ENCODE measurements at places on chromosomes 6 and 20.

- DNase-seq = no peak
Observed at GRCh38 chr6:132651062-132651461, 7.9 kb downstream of the TAAR1 start.

- DNase-seq = no peak
Observed at GRCh38 chr20:5146099-5146668, 19.4 kb downstream of the CDS2 start.

DNA sequence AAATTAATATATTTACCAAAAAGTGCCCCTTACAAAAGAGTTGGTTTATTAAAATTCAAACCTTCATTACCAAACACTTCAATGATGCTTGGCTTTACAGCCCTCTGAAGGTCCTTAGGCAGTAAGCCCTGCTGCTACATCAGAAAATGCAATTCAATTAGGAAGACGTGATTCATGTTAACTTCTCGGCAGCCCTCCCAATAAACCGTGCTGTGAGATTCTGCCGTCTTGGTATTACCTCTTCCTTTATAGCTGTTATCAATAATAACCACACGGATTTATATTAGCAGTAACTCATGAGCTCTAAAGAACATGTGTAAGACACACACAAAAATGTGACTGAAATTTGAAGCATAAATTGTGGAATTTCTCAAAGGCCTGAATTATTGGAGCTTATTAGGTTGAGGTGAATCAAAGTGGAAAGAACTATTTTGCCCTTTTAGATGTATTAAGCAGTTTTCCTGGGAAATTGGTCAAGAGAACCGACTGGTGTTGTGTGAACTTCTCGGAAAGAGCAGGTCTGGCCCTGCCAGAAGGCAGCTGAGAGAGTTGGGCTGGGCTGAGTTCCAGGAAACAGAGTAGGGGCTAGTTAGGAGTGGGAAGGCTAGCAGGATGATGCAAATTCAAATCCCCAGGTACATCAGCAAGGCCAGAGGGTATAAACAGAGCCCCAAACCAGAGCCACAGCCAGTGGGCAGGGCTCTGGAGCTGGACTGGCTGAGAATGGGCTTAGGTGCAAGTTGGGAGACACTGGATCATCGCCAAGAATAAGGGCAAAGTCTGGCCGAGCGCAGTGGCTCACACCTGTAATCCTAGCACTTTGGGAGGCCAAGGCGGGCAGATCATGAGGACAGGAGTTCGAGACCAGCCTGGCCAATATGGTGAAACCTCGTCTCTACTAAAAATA is 33.1 kb downstream of the FGD2 start:
- no peak for DNase-seq

DNA sequence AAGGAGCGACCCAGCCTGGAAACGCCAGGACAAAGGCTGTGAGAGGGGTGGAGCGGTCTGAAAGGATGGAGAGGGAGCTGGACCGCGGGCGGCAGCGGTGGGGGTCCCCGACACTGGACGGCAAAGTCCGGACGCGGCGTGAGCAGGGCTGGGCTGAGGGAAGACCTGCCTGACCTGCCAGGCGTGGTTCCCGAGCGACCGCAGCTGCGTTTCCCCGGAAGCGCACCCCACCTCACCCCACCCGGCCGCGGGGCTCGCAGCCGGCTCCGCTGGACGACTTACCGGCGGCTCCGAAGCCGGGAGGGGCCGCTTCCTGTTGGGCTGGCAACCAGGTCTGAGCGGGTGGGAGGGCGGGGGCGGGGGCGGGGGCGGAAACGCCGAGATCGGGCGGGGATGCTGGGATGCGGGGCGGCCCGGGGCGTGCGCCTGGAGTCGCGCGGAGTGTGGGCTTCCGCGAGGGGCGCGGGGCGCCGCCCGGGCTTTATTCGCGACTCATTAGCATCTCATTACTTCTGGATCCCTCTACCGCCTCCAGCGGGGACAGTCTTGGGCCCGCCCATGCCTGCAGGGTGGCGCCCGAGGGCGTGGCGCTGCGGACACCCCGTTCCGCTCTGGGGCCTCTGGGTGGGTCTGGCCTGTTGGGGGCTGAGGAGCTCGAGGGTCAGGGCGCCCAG is at the start of gene MICAL1:
TSS of gene MICAL1 (minus strand) at position 336 of the 674 bp plus-strand sequence. CDS start 1,576 bp downstream, outside the sequence.
- peak; percentile 68 for DNase-seq

DNA sequence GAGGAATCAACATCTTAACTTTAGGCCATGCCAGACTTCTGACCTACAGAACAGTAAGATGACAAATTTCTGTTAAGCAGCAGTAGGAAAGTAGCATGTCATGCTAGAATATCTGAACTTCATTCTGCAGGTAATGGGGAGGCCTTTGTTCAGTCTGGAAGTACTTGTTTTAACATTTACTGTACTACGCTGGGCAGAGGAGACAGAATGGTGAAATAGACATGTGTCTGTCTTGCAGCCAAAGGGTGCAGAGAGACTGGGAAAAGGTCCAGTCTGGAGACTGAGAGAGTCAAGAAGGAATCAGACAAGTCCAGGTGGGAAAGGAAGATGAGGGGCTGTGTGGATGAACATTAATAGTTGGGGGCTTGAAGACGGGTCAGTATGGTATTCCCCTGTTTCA is 17.5 kb upstream of the ZBTB2 start:
- DNase-seq = no peak

DNA sequence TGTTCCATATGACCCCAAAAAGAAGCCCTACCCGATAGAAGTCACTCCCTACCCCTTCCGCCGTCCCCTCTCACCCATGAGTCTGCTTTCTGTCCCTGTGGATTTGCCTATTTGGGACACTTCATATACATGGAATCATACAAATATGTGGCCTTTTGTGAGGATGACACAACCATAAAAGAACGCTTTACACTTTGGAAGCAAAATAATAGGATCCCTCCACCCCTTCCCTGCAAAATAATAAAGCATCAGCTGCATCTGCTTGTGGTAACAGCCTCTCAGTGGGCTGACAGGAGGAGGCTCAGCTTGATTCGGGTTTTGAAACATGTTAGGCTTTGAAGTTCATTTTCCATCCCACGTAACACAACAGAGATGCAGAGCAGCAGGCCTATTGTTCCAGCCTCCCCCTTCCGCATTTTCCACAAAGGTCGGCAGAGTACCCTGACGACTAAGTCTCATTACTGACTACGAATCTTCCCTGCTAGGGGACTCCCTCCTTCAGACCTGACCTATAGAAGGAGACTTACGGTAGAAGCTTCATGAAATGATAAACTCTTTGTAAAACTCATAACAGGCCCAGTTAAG is 99.1 kb downstream of the ALDH8A1 start:
- DNase-seq = no peak

DNA sequence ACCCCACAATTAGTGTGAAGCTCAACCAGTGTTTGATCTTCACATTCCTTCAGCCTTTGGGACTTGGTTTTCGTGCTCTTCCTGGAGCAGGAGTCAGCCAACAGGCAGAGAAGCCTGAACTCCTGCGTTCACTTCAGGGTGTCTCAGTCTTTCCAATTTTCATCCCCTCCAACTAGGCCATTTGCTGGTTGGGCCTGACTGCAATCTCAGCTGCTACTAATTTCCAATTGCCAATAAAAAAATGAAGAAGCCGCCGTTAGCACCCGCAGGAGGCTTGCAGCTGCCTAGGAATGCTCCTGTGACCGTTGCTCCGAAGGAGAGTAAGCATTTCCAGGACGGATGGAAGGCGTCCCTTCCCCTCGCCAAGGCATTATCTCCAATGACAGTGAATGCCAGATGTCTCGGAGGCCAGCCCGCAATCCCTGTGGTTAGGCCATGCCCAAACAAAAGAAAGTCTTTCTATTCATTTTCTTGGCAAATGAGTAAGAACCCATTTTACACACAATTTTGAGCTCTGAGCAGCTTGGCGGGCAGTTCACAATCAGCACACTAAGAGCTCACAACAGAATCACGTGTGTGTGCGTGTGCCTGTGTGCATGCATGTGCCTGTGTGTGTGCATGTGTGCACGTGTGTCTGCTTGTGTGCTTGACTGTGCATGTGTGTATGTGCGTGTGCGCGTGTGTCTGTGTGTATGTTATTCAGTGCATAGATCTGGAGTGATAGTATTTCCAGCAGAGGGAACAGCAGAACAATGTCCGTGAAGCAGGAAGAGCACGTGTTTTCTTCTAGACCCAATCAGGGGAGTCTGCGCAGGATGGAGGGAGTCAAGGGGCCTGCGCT is 301.2 kb downstream of the SMOC2 start:
- DNase-seq = no peak

- no peak for DNase-seq
Observed at GRCh38 chr6:167499161-167499660, 174.3 kb downstream of the TTLL2 start.

- DNase-seq = no peak
Observed at GRCh38 chr20:29079769-29080690, 2177.4 kb upstream of the DEFB115 start.

DNA sequence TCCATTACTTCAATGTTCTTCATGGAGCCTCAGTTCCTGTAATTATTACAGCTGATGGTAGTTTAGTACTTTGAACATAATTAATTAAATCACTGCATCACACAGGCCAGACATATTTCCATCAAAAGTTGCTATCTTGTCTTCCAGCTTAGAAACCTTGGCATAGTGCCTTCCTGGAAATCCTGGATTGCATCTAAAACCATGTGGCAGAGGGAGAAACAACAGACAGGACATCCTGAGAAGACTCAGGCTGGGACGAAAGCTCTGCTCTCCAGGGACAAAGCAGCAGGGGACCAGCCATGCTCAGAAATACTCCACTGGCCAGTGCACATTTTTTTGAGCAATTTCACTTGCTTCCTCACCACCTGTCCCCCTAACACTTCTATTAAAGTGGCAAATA is 55.3 kb downstream of the TBX18 start:
- DNase-seq = no peak

DNA sequence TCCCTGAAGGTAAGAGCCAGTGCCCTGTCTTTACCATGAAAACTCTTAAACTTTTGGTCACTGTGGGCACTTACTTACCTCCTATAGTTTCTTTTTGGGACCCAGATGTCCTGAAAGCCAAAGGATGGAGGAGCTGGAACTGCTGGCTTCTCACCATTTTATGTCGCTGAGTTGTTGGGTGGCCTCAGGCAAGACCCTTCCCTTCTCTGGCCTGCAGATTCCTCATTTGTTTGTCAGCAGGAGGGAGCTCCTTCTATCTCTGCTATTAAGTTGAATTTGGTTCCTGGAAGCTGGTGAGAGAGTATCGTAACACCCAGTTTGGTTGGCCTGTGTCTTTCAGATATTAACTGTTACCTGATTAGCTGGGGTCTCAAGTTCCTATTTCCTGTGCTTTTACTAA is 68.2 kb upstream of the MYL9 start:
- no peak for DNase-seq

DNA sequence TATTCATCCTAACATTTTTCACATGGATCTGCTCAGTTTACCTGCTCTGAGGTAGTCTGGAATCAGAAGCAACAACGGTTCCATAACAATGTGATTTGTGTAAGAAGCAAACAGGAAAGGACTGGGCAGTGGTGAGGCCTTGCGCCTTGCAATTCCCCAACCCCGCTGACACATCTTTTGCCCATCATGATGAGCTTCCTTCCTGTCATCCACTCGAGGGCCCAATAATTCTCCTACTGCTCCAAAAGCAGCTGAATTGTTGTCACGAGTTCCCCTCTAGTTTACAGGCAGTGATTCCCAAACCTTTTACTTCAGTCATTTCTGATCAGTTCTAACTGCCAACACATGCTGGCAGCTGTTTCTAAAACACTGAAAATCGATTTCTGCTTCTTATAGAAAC is 22.9 kb downstream of the STX7 start:
- no peak for DNase-seq

GRCh38 chr6:125357515-125358256 is 55.9 kb upstream of the HDDC2 start:
- DNase-seq = no peak

GRCh38 chr6:109804020-109804419 is 112.9 kb downstream of the FIG4 start:
- no peak for DNase-seq

DNA sequence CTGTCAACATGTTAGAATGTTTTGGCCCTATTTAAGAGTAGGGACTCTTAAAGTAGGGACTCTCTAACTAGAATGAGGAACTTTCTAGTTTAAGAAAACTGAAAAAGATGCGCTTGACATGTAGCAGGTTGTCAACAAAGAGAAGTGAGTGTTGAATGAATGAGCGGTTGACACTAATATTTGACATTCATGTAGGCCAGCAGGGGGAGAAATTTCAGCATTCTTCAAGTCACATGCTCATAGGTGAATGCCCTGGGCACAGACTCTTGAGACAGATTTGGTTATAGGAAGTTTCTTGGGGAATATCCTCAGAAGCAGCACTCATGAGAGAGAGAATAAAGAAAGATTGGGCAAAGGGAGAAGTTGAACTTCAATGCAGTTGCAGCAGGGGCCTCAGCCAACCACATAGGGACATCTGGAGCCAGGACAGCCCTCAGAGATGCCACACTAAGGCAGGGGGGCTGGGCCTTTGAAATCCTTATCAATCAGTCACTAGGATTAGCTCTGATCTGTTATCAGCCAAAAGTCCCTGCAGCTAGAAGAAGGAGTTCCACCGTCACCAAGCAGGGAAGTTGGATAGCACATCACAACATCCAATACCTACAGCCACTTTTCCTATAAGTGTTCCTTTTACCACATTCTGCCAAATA is 145.1 kb upstream of the FKBP1C start:
- no peak for DNase-seq

- no peak for DNase-seq
Observed at GRCh38 chr6:12534069-12534853, 182.3 kb upstream of the PHACTR1 start.

DNA sequence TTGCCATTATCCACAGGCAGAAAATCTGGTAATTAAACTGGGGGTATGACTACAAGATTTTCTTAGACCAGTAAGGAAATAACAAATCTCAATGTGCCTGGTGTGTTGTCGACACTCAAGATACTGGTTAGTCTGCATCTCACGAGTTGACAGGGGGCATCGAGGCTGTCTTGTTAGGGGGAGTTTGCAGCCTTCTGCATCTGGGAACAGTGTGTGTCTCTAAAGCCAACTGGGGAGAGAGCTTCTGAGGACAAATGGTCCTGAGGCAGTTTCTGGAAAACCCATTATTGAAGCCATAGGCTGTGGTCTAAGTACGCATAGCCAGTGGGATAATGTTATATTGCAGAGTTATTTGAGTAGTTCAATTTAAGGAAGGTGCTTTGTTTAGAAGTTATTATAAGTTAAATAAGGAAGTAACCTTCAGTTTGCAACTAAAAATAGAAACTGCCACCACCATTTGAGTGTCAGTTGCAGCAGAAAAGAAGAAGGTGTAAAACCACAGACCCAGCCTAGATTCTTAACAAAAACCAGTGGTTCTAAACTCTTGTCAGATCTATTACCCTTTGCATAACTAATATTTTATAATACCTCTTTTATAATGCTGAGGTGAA is 15.4 kb upstream of the MAPK13 start:
- no peak for DNase-seq

- DNase-seq = no peak
Observed at GRCh38 chr6:79687759-79688158, 56.6 kb downstream of the SH3BGRL2 start.

GRCh38 chr20:53321596-53321995 is 272.0 kb downstream of the ZNF217 start:
- no peak for DNase-seq

DNA sequence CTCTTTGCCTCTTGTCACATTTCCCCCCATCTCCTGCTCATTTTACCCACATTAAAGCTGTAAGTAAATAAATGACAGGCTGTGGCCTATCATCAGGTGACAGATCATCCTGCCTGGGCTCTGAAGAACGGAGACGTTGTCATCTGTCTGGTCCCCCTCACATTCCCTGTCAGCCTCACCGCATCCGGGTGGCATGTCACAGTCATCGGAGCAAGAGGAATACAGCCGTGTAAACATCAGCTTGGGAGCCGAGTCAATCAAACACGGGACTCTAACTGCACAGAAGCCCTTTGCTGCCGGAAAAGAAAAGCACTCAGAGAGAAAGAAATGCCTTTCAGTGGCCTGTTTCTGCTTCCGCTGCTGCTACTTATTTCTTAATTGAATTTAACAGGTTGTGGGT is 371.9 kb upstream of the ID4 start:
- DNase-seq = no peak
